ENCODE measurements at places on chromosomes 16 and 17.

- DNase-seq = no peak
Measured at GRCh38 chr17:39351508-39351907, 49.9 kb downstream of the FBXL20 start.

- no peak for DNase-seq
Measured at GRCh38 chr17:62657690-62658089, 30.2 kb downstream of the MRC2 start.

- DNase-seq = no peak
Measured at GRCh38 chr16:85554114-85554888, 58.8 kb upstream of the GSE1 start.

DNA sequence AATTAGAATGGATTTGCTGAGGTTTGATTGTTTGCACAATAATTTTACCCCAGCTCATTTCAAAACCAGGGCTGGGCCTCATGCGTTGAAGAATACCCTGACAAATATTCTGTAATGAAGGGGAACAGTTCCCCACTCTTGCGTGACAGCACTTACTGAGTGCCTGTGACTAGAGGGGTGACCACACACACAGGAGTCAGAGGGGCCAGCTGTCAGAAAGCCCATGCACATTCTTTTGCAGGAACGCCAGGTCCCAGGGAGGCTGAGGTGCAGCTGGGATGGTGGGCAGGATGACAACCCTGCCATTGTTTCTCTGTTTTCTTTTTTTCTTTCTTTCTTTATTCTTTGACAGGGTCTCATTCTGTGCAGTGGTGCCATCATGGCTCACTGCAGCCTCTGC, 44.6 kb downstream of the SMPD3 start:
- no peak for DNase-seq

DNA sequence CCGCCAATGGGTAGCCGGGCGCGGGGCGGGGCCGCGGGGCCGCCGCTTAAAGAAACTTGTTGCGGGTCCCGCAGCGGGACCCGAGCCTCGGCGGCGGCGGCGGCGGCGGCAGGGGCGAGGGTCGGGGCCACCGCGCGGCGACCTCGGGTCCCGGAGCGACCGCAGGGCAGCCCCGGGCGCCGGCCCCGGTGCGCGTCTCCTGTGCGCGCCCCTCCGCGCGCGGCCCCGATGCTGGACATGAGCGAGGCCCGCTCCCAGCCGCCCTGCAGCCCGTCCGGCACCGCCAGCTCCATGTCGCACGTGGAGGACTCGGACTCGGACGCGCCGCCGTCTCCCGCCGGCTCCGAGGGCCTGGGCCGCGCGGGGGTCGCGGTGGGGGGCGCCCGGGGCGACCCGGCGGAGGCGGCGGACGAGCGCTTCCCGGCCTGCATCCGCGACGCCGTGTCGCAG, at the start of gene SOX8:
TSS of gene SOX8 (plus strand) at position 76 of the 450 bp plus-strand sequence. CDS start at position 229, 153 bp downstream.
- DNase-seq = no peak

DNA sequence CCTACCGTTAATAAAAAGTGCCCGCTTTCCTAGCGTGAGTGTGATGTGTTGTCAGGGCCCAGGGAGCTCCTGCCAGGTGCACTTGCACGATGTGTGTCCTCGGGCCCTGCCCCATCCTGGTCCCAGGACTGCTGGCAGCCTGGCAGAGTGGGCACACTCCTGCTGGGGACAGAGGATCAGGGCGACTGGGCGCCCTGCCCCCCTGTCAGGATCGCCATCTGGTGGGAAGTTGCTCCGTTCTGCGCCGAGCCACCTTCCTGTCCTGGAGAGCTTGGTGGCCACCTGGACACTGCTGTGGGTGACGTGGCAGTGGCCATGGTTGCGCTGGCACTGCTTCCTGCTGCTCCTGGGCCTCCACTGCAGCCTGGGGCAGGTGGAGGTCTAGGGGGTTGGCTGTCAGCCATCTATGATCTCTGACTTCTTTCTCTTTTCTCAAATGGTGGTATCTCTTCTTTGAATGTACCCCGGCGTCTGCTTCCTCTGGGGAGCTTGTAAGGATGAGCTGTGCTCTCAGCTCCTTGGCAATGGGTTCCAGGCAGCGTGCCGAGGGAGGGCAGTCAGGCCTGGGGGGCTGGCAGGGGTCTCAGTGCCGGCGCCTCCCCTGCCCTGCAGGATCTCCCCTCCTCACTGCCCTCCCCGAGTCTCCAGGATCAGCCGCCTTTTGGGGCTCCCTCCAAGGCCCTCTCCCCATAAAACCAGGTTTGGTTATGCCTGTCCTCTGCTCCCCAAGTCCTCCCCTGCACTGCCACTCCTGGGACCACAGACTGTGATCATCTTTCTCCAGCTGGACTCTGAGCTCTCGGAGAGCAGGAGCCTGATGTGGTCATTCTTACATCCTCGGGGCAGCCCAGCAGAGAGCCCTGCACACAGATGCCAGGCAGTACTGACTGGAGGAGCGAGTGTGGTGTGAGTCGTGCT, 76.9 kb downstream of the AMFR start:
- no peak for DNase-seq

DNA sequence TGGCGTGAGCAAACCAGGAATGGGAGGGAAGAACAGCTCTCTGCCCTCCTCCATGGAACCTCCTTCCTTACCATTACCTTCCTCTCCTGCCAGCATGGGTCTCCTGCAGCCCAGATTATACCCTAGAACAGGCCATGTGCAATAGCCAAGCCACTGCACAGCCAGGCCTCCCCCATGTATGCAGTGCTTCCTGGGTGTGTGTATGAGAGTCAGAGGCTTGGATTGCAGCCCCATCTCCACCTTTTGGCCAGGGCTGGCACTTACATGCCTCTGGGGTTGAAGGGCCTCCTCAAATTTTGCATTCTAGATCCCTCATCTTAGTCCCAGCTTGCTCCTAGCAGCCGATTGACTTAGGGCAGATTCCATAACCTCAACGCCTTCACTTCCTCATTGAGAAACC, 133.7 kb downstream of the GSG1L start:
- no peak for DNase-seq

GRCh38 chr17:77836557-77837041, 121.9 kb upstream of the TNRC6C start:
- no peak for DNase-seq

DNA sequence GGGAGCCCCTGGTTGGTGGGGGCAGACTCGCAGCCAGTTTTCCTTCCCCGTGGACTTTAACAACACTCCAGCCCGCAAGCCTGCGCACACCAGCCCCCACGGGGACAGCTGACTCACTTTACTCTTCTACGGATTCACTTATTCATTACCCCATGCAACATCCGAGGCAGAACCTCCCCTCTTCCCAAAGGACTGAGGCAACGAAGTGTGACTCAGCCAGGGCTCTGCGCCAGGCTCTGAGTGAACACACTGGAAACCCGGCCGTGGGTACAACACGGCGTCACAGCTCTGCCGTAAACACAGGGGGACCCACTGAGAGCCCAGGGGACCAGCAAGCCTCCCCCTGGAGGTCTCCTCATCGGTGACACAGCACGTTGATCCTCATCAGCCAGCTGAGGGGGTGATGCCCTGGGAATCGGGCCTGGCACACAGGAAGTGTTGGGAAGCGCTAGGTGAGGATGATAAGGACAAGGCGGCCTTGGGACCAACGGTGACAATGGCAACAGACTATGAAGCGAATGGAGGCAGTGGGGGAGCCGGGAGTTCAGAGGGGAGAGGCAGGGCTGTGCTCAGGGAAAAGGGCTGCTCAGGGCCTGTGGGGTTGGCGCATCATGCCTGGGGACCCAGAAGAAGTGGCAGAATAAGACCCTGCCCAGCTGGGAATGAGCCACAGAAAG, 14.6 kb downstream of the COTL1 start:
- DNase-seq = no peak

GRCh38 chr16:15960124-15960971, 10.9 kb downstream of the ABCC1 start:
- DNase-seq = no peak

GRCh38 chr16:83966153-83966696, 1.8 kb upstream of the NECAB2 start:
- DNase-seq = no peak

GRCh38 chr17:49916854-49917515, 52.0 kb upstream of the DLX4 start:
- no peak for DNase-seq

DNA sequence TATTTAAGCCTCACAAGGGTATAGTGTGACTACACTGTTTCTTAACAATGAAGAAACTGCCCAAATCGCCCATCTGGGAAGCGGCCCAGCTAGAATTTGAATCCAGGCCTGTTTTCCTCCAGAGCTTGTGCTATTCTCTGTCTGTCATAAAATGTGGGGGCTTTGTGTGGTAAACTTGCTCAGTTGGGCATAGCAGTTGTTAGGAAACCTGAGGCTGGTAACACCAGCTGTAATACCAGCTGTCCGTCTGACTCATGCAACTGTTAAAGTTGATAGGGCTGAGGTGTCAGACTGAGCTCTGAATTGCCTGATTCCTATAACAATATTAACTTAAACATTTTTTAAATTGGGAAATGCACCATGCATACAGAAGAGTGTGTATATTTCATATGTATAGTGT, 9.3 kb downstream of the NOD2 start:
- DNase-seq = no peak

DNA sequence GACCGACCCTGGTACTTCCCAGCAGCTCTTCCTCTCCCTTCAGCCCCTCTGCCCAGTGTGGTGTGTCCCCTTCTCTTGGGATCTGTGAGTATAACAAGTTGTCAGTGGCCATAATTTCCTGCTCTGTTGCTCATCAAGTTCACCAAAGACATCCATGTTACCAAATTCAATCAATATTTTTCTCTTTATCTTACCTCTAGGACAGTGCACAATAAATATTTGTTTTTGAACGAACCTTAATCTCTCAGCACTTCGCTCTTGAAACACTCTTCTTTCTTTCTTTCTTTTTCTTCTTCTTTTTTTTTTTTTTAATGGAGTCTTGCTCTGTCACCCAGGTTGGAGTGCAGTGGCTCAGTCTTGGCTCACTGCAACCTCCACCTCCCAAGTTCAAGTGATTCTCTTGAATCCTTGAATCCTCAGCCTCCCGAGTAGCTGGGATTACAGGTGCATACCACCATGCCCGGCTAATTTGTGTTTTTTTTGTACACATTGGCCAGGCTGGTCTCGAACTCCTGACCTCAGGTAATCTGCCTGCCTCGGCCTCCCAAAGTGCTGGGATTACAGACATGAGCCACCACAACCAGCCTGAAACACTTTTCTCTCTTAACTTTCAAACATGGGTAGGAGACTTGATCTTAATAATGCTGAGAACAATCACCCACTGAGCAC, 2.7 kb upstream of the UMOD start:
- DNase-seq = no peak

GRCh38 chr17:78621720-78622490, 44.7 kb upstream of the DNAH17 start:
- no peak for DNase-seq

DNA sequence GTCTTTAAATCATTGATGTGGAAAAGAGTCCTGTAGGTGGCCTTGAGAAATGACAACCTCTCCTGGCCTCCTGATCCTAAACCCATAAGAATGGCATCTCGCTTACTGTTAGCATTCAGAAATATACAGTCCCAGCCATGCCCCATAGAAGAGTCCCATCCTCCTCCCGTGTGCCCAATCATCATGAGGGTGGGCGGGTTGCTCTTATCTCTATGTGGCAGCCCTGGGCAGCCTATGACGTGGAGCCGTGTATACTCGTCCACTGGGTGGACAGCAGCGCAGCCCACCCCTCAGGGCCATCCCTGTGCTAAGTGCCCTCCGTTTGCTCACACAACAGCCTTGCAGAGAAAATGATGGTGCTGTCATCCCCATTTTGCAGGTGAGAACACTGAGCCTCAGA, 105.3 kb downstream of the AMFR start:
- DNase-seq = no peak

- DNase-seq = no peak
Measured at GRCh38 chr16:29675811-29676643, 3.0 kb upstream of the QPRT start.

DNA sequence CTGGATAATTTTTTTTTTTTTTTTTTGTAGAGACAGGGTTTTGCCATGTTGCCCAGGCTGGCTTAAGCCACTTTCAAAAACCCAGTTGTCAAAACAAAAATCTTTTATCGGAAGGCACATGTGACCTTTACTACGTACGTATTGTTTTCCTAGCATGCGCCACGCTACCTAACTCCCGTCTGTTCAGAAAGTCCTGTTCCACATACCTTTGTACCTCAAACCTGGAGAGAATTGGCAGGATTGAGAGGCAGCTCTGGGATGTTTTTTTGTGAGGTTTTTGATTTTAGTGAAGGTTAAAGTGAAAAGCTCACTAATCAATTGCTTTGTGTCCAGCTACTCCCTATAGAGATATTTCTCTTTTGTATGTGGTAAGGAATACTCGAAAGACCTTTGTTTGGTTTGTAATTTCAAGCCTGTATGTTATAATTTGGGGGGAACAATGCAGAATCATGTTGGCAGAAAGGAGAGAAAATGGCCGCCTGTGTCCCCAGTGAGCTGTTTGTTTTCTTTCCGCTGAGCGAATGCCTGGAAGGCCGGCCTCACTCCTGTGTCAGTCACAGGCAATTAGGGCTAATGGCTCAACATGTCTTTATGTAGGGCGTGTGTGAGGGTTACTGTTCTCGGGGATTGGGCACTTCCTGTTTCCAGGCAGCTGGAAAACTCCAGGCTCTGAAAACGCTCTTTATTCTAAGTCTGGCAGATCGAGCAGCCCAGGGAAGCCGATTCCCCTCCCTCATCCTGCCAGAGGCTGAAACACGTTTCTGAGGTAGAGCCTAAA, 60.8 kb upstream of the CLEC18A start:
- DNase-seq = peak; percentile 77

DNA sequence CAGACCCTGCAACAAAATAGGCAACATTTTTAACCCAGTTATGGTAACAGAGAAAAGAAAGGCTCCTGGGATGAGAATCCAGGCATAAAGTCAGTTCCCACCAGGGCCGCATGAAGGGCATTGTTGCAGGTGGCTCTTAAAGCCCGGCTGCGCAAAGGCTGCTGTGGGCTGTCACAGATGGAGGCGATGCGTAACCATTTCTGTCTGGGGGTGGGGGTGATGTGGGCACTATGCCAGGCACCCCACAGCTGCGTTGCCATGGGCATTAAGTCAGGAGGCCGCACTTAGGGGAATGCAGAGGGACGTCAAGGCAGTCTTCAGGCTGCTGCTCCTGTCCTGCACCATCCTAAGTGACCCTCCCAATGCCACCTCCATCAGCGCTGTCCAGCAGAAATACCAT, 228.4 kb downstream of the CPPED1 start:
- DNase-seq = no peak

- no peak for DNase-seq
Measured at GRCh38 chr17:36689089-36689667, 87.8 kb downstream of the MRM1 start.

DNA sequence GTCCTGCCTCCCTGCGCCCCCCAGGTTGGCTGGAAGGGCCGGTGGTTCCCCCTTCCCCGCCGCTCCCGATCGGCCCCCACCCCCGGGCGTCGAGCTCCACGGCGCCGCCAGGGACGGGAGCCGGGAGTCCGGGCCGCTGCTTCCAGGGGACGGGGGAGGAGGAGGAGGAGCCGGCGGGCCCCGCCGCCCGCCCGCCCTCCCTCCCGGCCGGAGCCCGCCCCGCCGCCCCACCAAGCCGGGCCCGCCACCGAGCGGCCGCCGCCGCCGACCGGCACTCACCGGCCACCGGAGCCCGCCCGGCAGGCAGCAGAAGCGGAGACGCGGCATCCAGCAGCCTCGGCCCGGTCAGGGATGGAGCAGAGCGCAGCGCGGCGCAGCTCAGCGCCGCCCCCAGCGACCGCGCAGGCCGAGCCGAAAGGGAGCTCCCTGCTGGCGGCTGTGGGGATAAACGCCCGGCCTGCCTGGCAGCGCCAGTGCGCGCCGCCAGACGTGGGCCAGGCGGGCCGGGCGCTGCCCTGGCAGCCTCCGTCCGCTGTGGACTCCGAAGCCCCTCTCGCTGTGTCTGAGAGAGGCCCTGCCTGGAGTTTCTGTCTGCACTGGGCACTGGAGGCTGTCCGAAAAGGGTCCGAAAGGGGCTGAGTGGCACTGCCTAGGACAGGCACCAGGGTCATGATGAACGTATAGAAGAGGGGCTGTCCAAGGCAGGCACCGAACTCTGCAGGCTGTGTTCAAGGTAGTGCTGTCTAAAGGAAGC, at the start of gene MYO18A:
TSS of gene MYO18A (minus strand) at position 365 of the 754 bp plus-strand sequence. CDS start 13,458 bp downstream, outside the sequence.
- DNase-seq = peak; percentile 65
